ENCODE measurements at places on chromosomes 5 and 9.

DNA sequence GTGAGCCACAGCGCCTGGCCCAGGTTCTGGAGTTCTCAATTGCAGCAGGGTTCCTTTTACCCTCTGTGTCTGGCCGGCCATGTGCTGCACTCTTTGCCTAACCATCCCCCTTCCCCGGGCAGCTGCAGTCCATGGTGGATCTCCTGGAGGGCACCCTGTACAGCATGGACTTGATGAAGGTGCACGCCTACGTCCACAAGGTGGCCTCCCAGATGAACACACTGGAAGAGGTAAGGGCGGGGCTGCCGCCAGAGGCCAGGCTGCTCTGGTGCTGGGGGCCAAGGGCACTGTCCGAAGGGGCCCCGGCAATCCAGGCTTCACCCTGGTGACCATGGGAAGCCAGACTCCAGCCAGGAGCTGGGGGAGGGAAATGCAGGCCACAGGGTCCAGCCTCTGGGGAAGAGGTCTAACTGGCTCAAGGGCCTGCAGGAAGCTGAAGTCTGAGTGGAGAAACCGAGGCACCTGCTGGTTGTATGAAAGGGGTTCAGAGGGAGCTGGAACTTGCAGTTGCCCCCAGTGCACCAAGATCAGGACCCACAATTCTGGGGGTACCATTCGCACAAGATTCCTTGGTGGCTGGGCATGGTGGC, 18.1 kb downstream of the OLFML2A start:
- DNase-seq = peak; percentile 47

GRCh38 chr9:4666042-4666699, at the start of gene SPATA6L:
SPATA6L (minus strand) TSS chr9:4666480; CDS start chr9:4666250, 230 bp downstream.
- peak; percentile 65 for DNase-seq

DNA sequence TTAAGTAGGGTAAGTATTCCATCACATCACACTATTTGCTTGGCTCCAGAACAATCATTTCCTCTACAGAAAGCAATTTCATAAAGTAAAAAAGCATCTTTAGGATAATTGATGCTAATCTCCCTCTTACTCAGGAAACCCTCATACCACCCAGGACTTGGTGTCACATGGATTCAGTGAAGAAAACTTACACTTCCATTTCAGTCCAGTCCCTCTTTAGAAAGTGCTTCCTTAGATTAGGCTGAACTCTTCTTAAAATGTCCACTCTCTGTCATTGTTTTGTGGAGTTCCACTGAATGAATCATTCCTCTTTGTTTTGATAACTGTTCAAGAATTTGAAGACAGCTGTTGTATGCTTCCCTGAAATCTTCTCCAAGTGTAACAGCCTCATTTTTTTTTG, 144.0 kb upstream of the ZNF462 start:
- DNase-seq = no peak

- DNase-seq = no peak
These were observed 807.9 kb upstream of the ZNF608 start for GRCh38 chr5:125554355-125554754.

DNA sequence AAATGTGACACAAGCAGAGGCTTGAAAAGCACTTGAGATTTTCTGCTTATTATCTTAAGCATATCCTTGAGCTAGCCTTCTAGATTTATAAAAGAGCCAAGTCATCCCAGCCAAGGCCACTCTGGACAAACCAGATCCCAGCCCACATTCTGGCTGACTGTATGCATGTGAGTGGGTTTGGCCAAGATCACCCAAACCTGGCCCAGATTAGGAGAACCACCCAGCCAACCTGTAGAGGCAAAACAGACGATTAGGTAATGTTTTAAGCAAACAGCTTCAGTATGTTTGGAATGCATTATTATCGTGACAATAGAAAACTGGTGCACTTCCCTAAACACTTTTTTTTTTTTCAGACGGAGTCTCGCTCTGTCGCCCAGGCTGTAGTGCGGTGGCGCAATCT, 151.9 kb downstream of the SPATA31D1 start:
- DNase-seq = no peak

DNA sequence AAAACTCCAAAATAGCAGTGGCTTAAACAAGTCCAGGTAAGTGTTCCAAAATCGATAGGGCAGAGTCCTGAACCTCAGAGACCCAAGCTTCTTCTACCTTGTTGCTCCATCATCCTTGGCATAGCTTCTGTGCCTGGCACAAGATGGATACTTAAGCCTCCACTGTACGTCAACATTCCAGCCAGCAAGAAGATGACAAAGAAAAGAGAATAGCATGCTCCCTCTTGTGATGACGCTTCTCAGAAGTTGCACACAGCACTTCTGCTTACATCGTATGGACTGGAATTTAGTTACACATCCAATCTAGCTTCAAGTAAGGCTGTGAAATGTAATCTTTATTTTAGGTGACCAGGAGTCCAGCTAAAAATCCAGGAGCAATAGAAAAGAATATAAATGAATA, 227.4 kb downstream of the ESM1 start:
- DNase-seq = no peak

- no peak for DNase-seq
These were observed 225.8 kb downstream of the FANCC start for GRCh38 chr9:95091601-95092261.

DNA sequence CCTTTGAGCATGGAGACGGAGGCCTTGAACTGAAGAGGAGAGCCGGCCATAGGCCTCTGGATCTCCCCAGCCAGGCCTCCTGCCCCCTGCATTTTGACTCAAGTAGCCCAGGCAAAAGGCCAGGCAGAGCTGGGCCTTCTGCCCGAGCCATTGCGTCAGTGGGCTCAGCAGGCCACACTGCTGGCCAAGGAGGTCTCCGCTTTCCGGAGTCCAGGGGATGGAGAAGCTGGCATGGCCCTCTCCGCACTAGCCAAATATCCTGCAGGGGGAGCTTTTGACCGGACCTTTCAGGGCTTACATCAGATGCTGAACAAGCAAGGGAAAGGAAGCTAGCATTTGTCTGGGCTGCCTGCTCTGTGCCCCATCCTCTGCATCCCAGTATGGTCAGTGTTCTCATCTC, 386.8 kb downstream of the TRIM36 start:
- DNase-seq = no peak

DNA sequence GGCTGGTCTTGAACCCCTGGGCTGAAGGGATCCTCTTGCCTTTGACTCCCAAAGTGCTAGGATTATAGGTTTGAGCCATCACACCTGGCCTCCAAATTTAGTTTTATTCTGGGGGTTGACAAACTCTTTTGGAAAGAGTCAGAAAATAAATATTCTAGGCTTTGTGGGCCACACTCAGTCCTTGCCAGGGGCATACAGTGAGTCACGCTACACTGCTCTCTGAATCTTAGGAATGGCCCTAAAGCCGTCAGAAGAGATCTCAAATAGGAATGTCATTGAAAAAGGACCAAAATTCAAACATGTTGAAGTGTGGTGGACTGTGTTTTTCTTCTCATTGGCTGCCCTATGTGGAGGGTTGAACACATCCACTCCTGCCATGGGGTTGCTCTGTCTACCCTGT, 127.7 kb upstream of the BASP1 start:
- no peak for DNase-seq

GRCh38 chr9:126107693-126108092, 218.9 kb upstream of the MVB12B start:
- no peak for DNase-seq

DNA sequence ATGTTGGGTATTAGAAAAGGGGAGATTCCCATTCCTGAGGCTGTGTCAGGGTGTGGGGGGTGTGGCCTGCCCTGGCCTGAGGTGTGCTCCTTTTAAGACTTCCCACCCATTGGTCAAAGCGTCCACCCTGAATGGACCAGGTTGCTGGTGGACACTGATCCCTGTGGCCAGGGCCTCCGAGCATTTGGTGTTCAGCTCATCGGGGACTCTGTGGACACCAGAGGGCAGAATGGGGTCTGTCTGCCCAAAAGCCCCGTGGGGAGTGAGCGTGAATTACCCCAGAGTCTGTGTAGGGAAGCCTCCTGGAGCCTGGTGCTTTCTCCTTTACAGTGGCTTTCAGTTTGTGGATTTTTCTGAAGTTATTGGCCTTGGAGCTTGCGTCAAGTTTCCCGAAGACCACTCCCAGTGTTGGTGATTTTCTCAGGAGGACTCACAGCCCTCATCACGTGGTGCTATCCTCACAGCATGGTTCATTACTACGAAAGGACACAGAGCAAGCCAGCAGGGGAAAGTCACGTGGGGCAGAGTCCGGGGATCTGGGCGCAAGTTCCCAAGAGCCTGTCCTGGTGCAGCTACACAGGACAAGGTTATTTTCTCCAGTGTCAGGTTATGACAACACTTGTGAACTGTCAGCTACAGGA, 55.5 kb downstream of the TENT4A start:
- no peak for DNase-seq

GRCh38 chr5:157520911-157521703, 54.5 kb downstream of the ADAM19 start:
- no peak for DNase-seq

GRCh38 chr9:101524371-101524770, 9.3 kb upstream of the RNF20 start:
- DNase-seq = no peak

DNA sequence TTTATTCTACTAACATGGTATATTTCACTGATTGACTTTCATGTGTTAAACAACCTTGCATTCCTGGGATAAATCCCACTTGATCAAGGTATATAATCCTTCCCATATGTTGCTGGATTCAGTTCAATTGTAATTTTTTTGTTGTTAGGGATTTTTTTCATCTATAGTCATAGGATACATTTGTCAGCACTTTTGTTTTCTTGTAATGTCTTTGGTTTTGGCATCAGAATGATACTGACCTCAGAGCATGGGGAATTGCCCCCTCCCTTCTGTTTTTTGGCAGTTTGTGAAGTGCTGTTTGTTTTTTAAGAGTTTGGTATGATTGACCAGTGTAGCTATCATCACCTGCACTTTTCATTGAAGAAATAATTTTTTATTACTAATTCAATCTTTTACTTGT, 176.8 kb upstream of the RASEF start:
- DNase-seq = no peak

DNA sequence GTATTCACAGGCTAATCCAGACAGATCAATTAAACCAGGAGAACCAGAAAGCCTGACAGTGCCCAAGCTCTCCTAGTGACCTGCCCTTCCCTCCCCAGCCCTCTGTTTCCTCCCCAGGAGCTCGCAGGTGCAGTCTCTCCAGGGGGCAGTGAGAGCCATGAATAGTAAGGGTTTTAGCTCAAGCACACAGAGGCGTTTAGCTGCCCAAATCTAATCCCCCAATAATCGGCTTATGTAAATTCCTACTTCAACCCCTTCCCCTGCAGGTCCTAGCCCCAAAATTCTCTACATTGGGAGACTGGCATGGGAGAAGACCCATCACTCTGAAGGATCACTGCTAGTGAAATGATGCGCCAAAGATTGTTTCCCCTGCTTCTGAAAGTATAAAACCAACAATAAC, 10.5 kb upstream of the TAL2 start:
- no peak for DNase-seq

- no peak for DNase-seq
These were observed 461.2 kb downstream of the TLR4 start for GRCh38 chr9:118165451-118165850.

DNA sequence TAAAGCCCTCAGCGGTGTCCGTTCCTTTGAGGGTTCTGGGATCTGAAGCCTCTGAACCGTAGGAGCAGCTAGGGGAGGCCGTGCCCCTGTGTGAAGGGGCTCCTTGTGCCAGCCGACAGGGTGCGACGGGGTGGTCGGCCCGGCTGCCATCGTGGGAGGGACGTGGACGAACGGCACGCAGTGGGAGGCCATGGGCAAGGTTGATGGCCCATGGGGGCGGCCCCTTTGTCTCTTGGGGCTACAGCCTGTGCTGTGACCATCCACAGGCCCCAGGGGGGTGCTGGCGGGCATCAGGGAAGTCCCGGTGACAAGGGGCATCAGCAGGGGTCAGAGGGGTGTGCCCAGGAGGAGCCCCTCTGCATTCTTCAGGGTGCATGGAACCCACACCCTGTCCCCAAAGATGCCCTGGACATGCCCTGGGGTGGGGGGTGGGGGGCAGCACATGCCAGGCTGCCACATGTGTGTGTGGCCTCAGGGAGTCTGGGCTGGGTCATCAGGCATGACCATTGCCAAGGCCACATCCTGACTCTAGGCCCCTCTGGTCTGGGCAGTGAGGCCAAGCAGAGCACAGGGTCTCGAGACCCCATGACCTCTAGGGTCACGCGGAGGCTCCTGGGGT, 49.6 kb upstream of the CACNA1B start:
- DNase-seq = no peak

DNA sequence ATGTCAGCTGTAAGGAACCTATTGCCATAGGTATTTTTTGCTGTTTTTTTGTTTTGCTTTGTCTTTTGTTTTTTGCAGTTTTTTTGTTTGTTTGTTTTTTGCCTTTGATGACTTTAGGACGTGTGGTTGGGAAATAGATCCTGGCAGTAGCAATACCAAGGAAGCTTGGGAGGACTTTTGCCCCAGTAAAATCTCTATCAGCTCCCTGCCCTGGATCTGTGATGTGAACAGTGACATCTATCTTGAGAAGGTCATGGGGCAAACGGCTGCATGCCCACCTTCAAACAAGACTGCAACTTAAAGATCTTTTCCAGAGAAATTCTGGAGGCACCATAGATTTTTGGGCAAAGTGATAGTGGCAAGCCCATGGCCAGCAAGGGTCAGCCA, 5.4 kb upstream of the ADRA1B start:
- no peak for DNase-seq

DNA sequence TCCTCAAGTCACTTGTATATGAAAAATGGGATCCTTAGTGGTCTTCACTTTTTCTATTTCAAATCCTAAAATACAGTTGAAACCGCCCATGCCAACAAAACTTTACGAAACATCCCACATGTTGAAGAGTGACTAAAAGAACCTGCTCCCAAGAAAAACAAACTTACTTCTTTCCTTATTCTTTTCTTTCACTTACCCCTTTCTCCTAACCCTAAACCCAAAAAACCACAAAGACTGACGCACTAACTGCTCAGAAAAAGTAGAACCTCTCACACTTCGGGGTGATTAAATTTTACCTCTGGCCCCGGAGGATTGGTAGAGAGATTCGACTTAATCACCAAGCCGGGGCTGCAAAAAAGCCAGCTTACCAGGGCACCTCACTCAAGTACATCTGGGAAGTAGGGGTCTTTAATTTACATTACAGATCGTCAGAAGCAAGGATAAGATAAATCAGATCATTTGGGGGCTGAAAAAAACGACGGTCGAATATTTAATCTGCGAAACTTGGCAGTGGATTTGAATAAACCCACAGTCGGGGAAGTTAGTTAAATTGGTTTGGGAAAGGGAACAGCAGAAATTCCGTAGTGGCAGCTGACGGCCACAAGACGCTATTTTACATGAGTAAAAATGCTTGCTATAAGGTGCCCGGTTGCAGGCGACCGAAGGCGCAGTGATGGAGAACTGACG, 1.3 kb downstream of the CDO1 start:
- DNase-seq = no peak

- DNase-seq = no peak
These were observed 16.1 kb downstream of the EQTN start for GRCh38 chr9:27280860-27281259.

DNA sequence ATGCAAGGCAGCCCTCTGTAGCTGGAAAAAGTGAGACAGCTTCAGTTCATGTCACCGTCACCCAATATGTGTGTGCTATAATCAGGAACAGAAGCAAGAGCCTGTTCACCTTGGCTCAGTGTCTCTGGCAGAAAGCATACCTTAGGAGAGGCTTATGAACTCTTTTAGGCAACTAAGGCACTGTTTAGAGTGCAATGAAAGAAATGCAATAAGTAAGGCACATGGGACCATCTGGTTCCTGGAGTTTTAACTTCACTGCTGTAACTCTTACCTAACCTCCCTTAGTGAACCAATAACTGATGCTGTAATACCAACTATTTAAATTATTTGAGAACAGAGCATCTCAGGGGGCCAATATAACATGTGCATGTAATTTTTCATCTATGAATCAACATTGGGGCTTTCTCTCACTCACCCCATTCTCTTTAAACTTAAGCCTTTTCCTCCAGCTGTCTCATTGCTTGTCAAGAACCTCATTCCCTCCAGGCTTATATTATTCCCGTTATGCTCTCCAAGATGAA, 32.4 kb downstream of the C9 start:
- DNase-seq = no peak

Measured in NCI-H1930 (cell line).